NCI-H524 treated with DMSO at 0.1 percent for 48 hours (cell line): ENCODE measurements at places on chromosomes 1 and 21.

GRCh38 chr1:30472009-30472408, 251.4 kb downstream of the MATN1 start:
- no peak for DNase-seq

- no peak for DNase-seq
These were observed 59.0 kb downstream of the RUSC1 start for GRCh38 chr1:155379631-155380090.

- no peak for DNase-seq
These were observed 8.8 kb upstream of the SAMSN1 start for GRCh38 chr21:14554948-14555347.

DNA sequence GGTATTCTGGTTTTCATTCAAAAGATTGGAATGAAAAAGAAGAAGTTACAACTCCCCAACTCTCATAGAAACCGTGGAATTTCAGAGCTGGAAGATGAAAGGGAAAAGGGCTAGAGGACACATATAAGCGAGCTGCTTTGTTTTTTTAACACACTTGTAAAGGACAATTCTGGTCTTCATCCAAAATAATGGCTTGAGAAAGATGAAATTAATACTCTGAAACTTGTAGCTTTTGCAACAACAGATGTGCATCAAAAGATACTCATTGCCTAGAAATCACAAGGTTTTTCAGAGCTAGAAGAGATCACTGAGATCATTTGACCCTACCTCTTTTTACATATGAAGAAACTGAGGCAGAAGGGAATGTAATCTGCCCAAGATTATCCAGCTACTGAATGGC, 25.6 kb downstream of the NR5A2 start:
- DNase-seq, result no peak
